ENCODE measurements at places on chromosomes 12 and 14.

- DNase-seq: peak; percentile 49
Observed at GRCh38 chr12:49825360-49825970, 2.7 kb downstream of the NCKAP5L start.

- no peak for DNase-seq
Observed at GRCh38 chr12:5808981-5809380, 136.1 kb downstream of the ANO2 start.

- DNase-seq: no peak
Observed at GRCh38 chr12:56341616-56342015, 2.9 kb downstream of the IL23A start.

DNA sequence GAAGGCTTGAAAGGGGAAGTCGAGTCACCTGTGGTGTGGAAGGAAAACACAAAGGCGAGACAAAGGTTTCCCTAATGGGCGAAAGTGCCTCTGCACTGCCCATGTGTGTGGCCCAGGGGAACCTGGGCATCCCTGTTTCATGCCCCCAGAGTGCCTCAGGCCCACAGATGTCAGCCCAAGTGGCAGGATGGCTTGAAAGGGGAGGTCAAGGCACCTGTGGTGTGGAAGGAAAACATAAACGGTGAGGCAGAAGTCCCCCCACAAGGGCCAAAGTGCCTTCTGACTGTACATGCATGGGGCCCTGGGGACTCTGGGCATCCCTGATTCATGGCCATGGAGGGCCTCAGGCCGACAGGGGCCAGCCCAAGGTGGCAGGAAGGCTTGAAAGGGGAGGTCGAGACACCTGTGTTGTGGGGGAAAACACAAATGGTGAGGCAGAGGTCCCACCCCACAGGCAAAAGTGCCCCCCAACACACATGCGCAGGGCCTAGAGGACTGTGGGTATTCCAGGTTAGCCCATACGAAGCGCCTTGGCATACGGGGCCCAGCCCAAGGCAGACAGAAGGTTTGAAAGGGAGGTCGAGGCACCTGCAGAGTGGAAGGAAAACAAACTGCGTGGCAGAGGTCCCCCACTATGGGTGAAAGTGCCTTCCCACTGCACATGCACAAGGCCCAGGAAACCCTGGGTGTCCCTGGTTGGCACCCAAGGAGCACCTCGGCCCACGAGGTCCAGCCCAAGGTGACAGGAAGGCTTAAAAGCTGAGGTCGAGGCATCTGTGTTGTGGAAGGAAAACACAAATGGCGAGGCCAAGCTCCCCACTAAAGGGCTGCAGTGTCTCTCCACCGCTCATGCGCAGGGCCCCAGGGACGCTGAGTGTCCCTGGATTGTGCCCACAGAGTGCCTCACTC lies 382.3 kb downstream of the ALG10 start:
- DNase-seq: peak; percentile 0

DNA sequence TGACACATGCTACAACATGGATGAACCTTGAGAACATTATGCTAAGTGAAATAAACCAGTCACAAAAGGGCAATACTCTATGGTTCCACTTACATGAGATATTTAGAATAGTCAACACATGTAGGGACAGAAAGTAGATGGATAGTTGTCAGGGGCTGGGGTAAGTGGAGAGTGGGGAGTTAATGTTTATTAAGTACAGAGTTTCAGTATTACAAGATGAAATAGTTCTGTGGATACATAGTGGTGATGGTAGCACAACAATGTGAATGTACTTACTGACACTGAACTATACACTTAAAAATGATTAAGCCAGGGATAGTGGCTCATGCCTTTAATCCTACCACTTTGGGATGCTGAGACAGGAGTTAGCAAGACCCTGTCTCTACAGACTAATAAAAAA lies 8.7 kb downstream of the NUP107 start:
- no peak for DNase-seq

- DNase-seq: no peak
Observed at GRCh38 chr14:104235686-104236085, 97.3 kb downstream of the KIF26A start.

All from stomach (tissue), 19 donors.